NAMALWA (cell line): ENCODE measurements at places on chromosomes 13 and 19.

GRCh38 chr13:44049081-44049945 is 169.6 kb downstream of the LACC1 start:
- no peak for DNase-seq

DNA sequence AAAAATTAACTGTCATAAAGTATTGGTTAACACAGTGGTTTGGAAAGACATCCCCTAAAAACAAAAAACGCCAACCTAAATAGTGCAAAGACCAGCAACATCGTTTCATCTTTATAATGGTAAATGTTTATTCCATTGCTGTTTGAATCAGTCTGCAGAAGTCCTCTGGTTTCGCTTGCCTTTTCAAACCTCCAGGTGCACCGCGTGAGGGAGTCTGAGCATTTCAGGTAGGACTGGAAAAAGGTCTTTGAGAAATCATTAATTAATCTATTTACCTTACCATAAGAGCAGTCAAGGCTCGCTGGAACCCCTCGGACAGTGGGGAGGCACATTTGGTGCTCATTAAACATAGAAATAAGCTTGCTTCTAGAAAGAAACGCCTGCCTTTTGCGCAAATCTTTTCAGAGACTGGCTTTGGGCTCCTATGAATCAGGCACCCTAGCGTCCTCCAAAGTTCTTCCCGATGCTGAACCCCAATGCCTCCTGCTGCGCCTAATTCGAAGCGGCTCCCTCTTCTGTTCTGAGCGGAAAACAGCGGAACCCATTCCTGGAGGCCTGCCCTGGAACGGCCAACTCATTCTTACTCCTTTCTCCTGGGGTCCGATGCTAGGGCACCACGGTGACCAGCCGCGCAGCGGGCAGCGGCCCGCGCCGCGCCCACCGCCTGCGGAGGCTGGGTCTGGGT is 951 bp upstream of the MTUS2 start:
- DNase-seq, result no peak

DNA sequence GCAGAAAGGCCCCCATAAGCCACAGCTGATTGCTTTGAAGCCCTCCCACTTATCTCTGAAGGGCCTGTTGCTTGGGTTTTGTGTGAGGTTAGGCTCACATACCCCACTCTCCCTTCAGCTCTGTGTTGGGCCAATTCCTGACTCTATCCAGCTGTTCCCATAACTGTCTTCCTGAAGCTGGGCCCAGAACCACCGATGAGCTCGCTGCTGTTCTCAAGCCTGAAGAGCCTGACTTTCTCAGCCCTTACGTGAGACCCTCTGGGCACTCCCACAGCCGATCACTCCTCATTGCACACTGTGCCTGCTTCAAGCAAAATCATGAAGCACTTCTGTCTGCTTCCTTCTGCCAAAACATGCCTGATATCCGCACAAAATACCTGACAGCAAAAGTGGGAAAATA is 124.1 kb downstream of the CRYL1 start:
- no peak for DNase-seq

GRCh38 chr13:49561062-49561410 is 24.3 kb downstream of the RCBTB1 start:
- DNase-seq, result no peak

DNA sequence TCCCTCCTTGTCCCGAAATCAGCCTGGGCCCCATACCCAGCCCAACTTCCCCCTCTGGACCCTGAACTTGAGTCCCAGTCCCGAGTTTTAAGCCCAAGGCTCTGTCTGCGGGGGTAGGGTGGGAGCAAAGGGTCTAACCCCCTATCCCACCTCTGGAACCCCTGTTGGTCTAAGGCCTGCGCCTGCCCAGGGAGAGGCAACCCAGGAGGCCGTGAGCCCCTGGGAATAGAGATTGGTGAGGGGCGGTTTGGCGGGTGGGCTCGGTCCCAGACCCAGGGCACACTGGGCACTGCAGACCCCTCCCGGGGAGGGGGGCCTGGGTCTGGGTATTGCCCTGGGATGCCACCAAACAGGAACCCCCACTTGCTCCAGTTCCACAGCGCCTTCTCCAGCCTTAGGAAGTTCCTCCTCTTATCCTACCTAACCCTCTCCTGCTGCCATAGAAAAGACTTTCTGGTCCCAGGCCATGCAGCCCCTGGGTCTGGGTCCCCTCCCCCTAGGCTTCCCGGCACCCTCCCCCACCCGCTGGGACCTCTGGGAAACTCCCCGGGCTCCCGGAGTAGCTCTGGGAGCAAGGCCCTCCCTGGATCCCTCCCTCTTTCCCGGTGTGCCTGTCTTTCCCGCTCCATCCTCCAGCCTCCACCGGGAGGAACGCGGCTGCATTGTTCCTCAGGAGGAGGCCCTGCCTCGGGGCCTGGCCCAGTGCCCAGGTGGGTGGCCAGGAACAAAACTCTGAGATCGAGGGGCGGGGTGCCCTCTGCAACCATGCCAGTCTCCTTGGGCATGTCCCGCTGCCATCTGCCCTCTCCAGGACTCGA is 33.6 kb upstream of the NANOS3 start:
- no peak for DNase-seq

- no peak for DNase-seq
Measured at GRCh38 chr13:51347099-51347498, 7.6 kb downstream of the SERPINE3 start.

- no peak for DNase-seq
Measured at GRCh38 chr19:42409477-42409876, 17.7 kb downstream of the LIPE start.

GRCh38 chr19:19111136-19111835 is 27.0 kb downstream of the TMEM161A start:
- DNase-seq, result no peak

DNA sequence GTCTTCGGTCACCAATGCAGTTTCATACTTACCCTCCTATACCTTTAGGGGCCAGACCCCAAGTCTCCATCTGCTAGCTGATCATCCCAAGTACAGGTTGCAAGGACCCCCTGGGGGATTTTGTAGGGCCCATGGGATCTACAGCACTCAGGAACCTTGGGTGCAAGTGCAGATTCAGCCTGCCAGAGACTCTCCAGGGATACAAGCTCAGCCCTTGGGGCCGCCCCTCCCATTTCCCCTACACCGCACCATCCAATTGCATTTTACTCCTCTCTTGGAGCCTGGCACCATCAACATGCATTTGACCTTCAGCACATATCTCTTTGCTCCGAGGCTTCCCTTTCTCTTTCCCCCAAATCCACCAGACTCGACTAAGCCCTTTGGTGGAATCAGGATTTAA is 154.7 kb upstream of the ZNF536 start:
- DNase-seq, result no peak

GRCh38 chr19:47725759-47726401 is 12.7 kb downstream of the EHD2 start:
- no peak for DNase-seq
